Neural crest cell (in vitro differentiated cells): ENCODE measurements at places on chromosomes 16 and 17. TPM values are rescaled to one million over a fixed set of nuclear protein-coding genes. Genes with fewer than 3 reads are reported as not detected.
A peak's percentile ranks its signal among the peaks of the same experiment; 100 is the strongest.

DNA sequence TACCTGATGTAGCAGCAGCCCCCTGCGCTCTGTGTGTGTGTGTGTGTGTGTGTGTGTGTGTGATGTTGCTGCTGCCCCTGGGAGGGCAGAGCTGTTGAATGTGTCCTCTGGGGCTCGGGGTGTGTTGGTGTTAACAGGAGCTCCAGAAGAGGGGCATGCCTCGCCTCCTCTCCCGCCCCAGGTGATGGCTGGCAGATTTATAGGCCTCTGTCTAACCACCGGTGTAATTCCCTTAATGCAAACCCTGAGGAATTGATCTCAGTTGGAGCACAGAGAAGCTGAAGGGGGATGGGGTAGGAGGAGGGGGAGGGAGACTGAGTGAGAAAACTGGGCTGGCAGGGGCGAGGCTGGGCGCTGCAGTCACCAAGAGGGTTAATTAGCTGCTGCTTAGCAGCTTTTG is 10.0 kb downstream of the CACNA1G start:
- no peak for DNase-seq

GRCh38 chr16:57736419-57737351 is 1.1 kb downstream of the KATNB1 start:
- no peak for DNase-seq

DNA sequence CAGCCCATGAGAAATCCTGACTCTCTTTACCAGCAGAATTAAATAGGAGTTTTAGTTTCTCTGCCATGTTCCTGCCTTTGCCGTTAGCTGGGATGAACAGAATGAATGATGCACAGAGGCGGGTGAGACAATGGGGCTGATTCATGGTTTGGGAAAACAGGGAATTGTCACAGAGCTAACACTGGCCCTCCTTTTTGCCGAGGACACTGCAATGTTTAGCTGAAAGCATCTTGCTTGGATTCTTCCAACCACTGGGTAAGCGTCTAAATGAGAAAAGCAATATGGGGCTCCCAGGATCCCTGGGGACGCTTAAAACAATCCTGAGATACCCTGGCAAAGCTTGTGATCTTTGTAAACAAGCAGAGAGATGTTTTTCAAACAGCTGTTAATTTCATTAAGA is 12.8 kb upstream of the PAFAH1B1 start:
- DNase-seq = no peak

DNA sequence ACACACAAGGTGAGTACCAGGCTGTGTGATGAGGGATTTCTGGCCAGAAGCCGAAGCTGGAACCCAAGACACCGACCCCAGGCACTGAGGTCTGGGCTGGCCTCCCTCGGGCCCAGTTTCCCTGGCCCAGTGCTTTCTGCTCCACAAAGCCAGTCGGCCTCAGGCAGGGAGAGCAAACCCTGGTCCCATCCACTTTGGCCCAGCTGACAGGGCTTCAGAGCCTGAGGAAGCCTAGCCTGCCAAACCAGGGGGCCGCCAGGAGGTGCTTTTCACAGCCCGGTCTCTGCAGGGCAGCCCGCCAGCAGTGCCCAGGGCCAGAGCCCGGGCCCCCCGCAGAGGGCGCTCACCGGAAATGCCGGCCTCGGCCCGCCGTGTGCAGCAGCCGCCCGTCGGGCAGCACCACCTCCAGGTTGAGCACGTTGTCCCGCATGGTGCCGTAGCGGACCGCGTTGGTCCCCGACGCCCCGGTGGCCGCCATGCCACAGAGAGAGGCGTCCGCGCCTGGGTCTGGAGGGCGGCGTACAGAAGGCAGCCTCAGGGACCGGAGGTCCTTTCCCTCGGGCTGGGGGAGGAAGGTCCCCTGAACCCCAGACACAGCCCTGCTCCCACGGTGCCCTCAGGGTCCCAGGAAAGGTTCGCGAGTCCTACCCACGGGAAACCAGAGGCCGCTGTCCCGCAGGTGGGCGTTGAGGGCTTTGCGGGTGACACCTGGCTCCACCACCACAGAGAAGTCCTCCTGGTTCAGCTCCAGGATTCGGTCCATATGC is 2.2 kb downstream of the LDHD start:
- no peak for DNase-seq

GRCh38 chr17:378068-378467 is 25.5 kb upstream of the RPH3AL start:
- DNase-seq = no peak

GRCh38 chr16:86892509-86892908 is 314.2 kb downstream of the FOXL1 start:
- DNase-seq = no peak

KRT32 gene
- not detected in 2 replicates for total RNA-seq

KRT36 gene
- total RNA-seq = not detected in 2 replicates

- DNase-seq = no peak
These were observed 406.5 kb upstream of the MON1B start for GRCh38 chr16:76784530-76784929.

- no peak for DNase-seq
These were observed 67.2 kb downstream of the RPTOR start for GRCh38 chr17:80611816-80612215.

- peak; percentile 86 for DNase-seq
These were observed at the start of gene NCOR1 for GRCh38 chr17:16215273-16215964. NCOR1 (minus strand) TSS chr17:16215534; CDS start chr17:16194569, 20,965 bp downstream.

DNA sequence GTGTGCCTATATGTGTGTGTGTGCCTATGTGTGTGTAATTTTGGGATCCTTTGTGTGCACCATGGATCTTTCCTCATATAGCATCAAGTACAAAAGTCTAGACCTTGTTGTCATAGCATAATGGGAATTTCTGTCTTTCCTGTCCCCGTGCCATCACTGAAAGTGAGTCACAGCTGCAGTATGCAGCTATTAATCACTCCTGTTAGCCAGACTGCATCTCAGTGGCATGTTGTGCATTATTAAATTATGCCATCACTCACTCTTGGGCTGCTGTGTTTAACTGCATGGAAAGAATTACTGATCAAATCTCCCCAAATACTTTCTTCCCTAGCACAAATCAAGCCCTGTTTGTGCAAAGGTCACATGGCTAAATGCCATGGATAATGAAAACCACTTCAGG is 92.4 kb downstream of the CBLN1 start:
- no peak for DNase-seq

DNA sequence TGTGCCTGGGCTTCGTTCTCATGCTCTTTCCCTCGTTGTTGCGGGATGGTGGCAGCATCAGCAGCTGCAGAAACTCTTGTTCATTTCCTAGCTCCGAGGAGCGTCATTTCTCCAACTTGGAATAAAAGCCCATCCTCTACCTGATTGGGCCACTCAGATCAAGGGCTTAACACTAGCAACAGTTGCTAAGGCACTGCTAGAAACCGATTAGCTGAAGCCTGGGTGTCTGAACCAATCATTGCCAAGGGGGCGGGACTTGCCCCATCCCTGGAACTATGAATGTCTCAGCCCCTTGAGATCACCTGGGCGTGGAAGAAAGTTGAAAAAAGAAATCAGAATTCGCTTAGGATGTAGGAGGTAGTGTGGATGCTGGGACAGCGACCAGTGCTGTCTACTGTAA is 145.3 kb downstream of the FOXL1 start:
- DNase-seq = no peak

GRCh38 chr16:69732101-69732500 is 5.7 kb upstream of the NQO1 start:
- DNase-seq = no peak

- no peak for DNase-seq
These were observed 189.0 kb upstream of the CIBAR2 start for GRCh38 chr16:85301231-85301630.

P2RX1 gene
- not detected in 2 replicates for total RNA-seq

DNA sequence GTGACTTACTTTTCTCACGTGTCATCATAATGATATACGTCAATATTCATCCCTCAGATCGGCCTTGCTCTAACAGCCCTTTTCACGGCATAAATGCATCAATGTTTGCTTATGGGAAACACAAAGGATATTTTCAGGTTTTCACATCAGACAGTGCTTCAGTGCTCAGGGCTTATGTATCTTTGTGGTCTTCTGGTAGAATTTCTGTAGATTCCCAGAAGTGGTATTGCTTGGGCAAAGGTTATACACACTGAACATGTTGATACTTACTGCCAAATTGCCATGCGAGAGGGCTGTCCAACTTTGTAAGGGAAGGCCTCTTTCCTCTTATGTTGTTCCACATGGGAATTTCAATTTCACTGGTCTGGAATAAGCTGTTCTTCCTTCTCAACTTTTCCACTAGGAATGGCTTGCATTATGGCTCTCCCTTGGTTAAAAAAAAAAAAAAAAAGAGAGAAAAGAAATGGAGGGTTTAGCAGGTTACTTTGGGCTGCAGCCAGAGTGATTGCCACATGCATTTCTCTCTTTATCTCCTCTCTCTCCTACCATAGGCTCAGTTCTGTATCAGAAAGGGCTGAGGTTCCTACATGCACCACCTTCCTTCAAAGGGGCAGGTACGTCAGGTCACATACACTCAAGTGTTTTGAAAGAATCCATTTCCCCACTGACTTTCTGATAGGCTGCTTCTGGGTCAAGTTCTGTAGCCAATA is 19.3 kb downstream of the DHODH start:
- DNase-seq = no peak

AGRP gene
- not detected in 2 replicates for total RNA-seq

KLHDC4 gene
- total RNA-seq = 55.4 and 57.0 TPM in 2 replicates

DNA sequence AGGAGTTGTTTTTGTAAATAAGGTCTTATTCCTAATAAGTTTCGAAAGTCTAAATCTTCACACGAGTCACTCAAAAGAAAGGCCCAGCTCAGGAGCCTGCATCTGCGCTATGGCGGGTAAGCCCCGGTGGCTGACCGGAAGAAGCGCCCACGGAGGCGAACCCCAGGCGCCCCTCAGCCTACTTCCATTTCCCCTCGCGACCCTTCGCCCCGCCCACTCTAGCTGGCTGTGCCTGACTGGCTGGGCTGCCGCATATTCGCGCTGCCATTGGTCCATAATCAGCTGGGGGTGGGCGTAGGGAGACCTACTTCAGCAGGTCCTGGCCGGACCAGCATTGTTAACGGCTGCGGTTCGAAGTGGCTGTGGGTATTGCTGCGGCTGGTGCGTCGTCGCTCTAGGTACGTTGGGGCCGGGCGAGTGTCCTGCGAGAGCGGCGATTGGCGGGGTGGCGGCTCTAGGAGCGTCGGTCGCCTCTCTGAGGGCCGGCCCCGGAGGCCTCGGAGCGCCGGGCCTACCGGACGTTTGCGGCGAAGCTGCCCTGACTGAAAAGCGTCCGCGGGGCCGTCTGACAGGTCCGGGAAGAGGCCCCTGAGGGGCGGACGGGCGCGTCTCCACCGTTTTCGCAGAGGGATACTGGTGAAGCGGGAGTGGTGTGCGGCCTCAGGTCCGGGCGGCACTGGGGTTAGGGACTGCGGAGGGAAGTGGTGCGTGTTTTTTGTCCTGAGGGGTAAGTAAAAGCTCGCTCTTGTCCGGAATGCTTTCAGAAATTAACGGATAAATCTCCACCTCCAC is at the start of gene ATF7IP2:
TSS of gene ATF7IP2 (plus strand) at position 337 of the 792 bp plus-strand sequence. CDS start 44,560 bp downstream, outside the sequence.
- DNase-seq = peak; percentile 89

GRCh38 chr17:77459018-77459755 is 318.4 kb downstream of the SEC14L1 start:
- DNase-seq = no peak

- DNase-seq = no peak
These were observed 15.8 kb upstream of the CCL5 start for GRCh38 chr17:35895636-35896587.
